ENCODE measurements at places on chromosomes 16 and 17.

DNA sequence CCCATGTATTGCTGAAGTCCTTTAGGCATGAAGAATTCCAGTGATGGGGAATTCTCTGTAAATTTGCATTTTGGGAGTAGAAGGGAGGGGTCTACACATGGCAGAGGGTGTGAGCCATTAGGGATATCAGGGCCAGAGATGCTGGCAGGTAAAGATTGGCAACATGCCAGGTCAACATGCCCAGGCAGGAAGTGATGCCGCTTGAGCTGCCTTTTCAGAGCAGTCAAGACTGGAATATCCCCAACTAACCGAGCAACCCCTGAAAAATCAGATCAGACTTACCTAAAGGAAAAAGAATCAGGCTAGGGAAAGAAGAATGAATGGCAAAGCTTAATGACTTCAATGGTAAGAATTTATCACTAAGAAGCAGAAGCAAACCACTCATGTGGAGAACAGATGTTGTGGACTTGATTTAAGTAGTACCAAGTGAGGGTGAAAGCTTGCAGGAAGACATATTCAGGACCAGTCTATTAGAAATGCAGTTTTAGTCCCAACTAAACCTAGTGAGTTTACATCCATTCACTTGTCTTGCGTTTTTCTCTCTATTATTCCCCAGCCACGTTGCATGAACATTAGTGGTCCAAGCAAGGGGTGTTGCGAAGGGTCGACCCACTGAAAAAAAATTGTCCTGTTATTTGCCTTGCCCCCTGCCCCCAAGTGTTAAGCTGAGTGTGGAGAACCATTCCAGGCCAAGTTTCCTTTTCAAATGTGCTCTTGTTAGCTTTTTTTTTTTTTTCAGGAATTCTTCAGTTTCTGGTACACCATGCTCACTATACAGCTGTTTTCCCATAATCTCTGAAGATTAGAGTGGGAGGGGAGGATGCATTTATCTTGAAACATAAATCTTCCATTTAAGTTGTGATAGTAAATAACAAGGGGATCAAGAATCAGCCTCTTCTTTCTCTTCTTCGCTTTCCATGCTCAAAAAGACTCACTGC is 105.2 kb downstream of the ABCA8 start:
- DNase-seq = no peak

- DNase-seq = no peak
These were observed 15.8 kb downstream of the RIPOR1 start for GRCh38 chr16:67544329-67544841.

- no peak for DNase-seq
These were observed 401.1 kb downstream of the XYLT1 start for GRCh38 chr16:17069681-17070080.

- no peak for DNase-seq
These were observed 35.8 kb downstream of the AKAP1 start for GRCh38 chr17:57120814-57121213.

GRCh38 chr16:53991754-53992378 is 287.9 kb downstream of the FTO start:
- DNase-seq = no peak

DNA sequence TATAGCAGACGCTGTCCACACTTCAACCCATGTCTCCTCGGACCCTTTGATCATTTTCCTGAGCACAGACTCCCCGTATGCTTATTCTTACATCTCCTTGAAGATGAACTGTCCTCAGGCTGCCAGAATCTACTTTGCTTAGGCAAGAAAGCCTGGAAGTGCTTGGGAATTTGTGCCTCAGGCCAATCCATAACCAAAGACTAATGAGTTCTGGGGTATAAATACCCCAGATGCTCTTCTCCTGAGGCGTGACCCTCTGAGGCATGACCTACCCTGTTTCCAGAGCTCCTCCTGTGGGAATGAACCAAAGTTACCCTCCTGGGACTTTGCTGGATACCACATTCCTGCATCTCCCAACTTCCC is 10.1 kb upstream of the TEKT3 start:
- DNase-seq = no peak

DNA sequence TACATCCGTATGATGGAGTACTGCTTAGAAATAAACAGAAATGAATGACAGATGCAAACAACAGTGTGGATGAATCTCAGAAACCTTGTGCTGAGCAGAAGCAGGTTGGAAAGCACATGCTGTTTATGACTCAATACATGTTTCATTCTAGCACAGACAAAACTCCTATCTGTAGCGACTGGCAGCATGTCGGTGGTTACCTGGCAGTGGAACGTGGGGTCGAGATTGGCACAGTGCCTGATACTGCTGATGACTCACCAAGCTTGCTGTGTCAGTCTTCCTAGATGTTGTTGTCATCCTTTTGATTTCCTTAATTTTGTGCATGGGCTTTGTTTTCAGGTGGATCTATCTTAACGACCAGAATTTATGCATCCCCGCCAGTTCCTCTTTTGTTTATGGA is 62.1 kb downstream of the GAN start:
- no peak for DNase-seq

DNA sequence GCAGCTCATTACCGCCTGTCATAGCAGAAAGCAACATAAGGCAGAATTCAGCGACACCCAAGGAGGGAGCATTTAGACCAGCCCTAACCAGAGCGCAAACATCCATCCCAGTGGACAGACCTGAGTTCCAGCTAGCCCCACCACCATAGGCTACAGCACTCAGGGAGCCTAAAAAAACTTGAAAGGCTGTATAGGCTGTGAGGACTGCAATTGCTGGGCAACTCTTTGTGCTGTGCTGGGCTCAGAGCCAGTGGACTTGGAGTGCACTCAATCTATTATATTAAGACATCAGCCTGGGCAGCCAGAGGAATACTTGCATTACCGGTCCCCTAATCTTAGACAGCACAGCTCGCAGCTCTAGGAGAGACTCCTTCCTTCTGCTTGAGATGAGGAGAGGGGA is 207.3 kb downstream of the KIF2B start:
- no peak for DNase-seq

DNA sequence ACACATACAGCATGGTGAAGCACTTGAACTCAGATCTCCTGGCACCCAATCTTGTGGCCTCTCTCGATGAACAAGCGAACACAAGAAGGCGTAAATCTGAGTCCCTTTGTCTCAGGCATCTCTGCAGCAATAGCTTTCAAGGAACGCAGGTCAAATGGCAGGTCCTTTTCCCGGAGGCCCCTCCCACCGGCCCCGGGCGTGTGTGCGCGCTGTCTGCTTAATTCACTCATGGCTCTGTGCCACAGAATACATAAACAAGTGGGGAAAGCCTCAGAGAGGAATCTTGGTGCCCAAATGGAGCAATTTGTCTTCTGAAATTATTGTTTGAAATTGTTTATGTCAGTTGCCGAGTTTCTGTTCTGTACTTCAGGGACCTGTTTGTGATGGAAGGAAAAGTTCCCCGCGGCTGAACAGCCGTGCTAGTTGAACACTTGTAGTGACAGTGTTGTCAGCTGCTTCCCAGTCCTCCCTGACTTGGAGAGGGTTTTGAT is 14.8 kb downstream of the MYOCD start:
- DNase-seq = no peak

GRCh38 chr17:79671085-79671694 is 59.6 kb upstream of the ENPP7 start:
- no peak for DNase-seq

DNA sequence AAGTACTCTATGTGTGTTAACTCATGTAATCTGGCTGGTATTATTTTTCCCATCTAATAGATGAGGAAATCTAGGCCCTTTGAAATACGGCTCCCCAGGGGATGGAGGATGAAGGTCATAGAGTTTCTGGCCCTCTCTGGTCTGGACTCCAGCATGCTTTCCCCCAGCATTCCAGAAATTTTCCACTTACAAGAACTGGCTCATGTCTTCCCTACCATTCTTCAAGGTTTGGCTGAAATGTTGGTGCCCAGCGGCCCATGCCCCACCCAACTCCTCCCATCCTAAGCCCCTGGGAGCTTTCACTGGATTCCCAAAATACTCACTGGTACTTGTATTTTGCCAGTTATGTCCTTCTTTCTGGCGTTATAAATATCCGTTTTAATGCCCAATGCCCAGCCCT is 237.5 kb upstream of the NLRP1 start:
- DNase-seq = no peak

DNA sequence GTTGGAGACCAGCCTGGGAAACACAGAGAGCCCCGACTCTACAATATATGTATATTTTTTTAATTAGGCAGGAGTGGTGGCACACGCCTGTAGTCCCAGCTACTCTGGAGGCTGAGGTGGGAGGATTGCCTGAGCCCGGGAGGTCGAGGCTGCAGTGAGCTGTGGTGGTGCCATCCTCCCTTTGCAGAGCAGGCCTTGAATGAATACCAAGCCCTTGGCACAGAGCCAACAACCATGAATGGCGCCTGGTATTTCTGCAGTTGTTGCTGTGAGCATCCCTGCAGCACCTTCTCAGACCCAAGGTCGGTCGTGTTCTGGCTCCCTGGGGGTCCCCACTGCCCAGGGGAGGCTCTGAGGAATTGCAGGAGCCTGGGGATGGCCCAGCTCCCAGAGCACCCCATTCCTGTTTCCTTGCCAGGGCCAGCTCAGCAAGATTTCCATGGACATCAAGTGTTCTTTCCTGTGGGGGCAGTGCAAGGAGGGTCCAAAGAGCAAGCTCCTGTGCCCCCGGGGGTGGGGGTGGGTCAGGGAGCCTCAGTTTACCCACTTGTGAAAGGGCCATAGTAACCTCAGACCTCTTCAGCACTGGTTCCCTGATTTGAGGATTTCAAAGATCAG is 25.6 kb upstream of the RMI2 start:
- DNase-seq = no peak

DNA sequence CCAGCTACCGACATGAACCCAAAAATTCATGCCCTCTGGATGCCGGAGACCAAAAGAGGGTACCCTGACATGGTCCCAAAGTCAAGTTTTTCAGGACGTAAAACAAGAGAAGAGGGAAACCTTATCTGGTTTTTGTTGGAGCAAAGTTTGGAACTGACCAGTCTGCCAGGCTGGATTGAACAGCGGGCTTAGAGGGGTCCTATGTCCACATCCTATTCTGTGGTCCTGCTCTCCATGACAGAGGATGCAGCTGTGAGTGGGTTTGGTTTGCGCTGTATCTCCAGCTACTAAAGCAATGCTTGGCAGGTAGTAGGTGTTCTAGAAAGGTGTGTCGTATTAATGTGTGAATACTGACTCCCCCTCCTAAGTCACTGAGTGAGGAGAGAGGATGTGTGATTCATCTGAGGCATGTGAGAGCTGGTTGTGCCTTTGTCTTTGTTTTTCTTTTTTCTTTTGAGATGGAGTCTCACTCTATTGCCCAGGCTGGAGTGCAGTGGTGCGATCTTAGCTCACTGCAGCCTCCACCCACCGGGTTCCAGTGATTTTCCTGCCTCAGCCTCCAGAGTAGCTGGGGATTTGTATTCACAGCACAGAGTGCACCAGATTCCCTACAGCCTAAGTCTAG is 31.0 kb downstream of the PMM2 start:
- DNase-seq = no peak

- DNase-seq = no peak
These were observed 21.7 kb upstream of the PAFAH1B1 start for GRCh38 chr17:2571523-2572303.

- DNase-seq = no peak
These were observed at the start of gene LIMD2 for GRCh38 chr17:63699638-63700527. LIMD2 (minus strand) TSS chr17:63700125; CDS start chr17:63699298, 827 bp downstream.
